ENCODE measurements at places on chromosomes 3 and 15.

- no peak for DNase-seq
These were observed 26.4 kb upstream of the LAMP3 start for GRCh38 chr3:183188895-183189462.

DNA sequence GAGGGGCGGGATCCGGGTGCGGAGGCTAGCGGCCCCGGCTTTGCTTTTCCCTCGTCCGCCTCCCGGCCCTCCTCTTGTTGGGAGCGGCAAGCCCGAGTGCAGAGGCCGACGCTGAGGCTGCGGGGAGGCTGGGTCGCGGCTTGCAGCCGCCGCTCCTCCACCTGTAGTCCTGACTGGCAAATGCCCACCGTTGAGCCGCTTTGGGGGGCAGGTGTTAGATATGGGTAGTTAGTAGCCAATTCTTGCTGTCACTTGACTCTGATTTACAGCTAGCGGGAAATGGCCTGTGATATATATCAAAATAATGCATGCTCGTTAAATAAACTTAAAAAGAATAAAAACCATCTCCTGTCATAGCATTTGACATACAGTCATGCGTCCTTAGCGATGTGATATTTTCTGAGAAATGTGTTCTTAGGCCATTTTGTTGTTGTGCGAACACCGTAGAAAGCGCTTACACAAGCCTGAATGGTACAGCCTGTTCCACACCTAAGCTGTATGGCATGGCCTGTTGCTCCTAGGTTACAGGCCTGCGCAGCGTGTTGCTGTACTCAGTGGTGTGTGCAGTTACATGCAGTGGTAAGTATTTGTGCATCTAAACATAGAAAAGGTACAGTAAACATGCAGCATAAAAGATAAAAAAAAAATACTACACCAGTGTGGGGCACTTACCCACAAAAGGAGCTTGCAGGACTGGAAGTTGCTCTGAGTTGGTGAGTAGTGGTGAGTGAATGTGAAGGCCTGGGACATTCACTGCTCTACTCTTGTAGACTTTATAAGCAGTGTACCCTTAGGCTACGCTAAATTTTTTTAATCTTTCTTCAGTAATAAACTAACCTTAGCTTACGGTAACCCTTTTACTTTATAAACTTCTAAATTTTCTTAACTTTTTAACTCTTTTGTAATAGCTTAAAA, 873 bp downstream of the CAPN7 start:
- no peak for DNase-seq

- no peak for DNase-seq
These were observed 37.4 kb upstream of the AZI2 start for GRCh38 chr3:28386049-28386448.

GRCh38 chr3:14211621-14212020, 33.0 kb downstream of the LSM3 start:
- no peak for DNase-seq

DNA sequence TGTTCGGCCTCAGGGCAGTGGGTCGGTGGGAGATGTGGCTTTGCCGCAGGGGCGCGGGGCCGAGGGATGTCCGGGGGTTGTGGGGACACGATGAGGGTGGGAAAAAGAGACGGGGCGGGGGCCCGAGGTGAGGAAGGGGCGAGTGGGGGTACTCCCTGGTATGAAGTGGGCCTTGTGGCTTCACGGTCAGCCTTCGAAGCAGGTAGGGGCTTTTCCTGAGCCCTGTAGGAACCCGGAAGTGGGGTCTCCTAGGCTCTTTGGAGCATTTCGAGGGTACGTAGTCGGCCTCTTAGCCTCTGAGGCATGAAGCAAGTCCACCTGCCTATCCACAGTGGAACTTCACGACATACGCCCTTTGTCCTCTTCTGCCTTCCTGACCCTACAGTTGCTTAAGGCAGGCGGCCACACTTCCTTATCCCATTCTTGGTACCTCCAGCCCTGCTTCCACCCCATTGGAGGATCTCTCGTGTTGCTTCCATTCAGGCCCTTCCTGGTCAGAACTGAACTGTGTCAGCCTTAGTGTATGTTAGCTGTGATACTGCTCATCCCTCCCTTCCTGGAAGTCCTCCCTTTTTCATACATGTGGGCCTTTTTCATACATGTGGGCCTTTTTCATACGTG, 389 bp downstream of the ARPC4 start:
- DNase-seq, result no peak

DNA sequence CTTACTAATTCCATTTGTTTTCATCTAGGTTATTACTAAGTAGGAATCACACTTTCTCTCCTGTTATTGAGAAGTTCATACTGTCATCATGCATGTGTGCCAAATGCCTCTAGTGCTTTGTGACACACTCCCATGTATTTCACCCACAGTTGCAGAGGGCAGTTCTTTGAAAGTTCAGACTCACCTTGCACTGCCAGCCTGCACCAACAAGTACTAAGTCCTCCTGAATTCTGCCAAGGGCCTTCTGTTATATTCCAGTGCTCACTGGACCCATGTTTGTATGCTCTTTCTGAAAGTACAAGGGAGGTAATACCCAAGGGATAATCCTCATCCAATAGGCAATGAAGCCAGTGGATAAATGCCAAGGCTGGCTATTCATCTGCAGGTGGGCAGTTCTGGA, 136.6 kb upstream of the ARPP21 start:
- DNase-seq, result no peak

- no peak for DNase-seq
These were observed 48.8 kb downstream of the WWTR1 start for GRCh38 chr3:149608987-149609386.

DNA sequence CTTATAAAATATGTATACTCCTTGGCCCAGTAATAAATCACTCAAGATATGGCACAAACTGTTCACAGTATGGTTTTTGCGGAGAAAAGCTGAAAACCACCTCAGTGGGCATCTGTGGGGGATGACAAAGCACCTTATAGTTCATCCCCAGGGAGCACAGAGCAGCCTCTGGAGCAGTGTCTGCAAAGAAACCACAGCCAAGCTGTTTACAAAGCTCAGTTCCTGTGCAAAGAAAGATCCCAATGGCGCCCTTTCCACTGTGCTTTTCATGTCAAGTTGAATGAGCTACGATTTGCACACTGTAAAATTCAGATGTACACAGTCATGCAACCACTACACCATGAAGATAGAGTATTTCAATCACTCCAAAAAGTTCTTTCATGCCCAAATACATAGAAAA, 2.5 kb upstream of the EFCC1 start:
- DNase-seq, result no peak

- no peak for DNase-seq
These were observed 133.8 kb upstream of the RARB start for GRCh38 chr3:25294169-25294805.

- no peak for DNase-seq
These were observed 27.4 kb downstream of the SRGAP3 start for GRCh38 chr3:9222049-9222448.

DNA sequence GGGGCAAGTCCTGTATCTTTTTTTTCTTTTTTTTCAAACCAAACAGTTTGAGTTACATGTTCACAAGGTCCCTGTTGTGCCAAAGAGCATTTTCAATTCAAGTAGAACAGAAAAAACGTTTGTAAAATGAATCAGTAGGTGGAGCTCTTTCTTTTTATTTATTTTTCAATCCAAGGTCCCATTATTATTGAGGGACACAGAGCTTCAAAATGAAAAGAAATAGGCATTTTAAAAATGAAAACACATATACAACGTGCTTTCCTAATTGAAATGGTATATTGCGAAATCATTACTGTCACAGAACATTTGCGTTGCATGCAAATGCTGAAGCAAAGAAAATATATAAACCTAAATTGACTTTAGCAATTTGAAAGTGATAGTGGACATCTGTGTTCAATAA, 711.0 kb downstream of the MECOM start:
- DNase-seq, result no peak

- no peak for DNase-seq
These were observed 1.5 kb downstream of the RAB7A start for GRCh38 chr3:128727485-128727884.

DNA sequence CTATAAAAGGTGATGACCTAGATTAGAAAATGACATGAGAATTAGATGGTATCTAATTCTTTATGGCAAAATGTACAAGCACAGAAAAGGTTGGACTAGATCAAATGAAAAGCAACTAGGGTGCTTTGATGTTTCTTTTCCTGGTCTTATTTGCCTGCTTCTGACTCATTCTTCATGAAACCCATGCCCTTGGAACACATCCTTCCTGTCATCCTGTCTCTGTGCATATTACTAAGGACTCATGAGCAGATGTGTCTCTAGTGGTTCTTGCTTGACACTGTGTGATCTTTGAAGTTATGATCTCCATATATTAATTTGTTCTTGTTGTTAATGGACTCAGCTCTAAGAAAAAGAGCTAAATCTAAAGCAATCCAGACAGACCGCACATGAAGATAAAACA, 314.0 kb downstream of the ERC2 start:
- DNase-seq, result no peak

DNA sequence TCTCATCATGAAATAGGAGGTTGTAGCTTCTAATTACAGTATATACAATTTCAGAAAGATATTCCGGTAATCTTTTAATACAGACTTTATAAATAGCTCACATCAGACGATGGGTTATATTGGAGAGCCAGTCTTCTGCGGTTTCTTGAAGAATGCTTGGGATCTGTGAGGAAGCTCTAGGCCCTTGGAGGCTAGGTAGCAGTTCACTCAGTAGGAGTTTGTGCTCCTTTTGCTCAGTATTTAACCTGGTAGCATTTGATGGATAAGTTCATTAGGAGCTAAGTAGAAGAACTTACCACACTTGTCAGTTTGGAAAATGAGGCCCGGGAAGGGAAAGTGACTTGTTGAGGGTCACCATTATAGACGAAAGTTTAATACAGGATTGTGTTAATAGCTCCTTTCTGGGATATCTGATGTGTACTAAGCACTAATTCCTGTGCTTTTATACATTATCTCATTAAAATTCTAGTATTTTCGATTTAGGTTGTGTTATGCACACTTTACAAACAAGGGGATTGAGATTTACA, 2.8 kb downstream of the FNDC3B start:
- DNase-seq, result peak; percentile 40

- DNase-seq, result no peak
These were observed 3.5 kb downstream of the CSK start for GRCh38 chr15:74785194-74786032.

GRCh38 chr15:34133511-34133910, 31.6 kb downstream of the PGBD4 start:
- DNase-seq, result no peak

- no peak for DNase-seq
These were observed 15.8 kb upstream of the GRM2 start for GRCh38 chr3:51691021-51691420.

GRCh38 chr3:71584394-71585011, 975 bp upstream of the FOXP1 start:
- DNase-seq, result peak; percentile 50

GRCh38 chr3:59606638-59607266, 556.9 kb upstream of the CFAP20DC start:
- no peak for DNase-seq

GRCh38 chr3:170811515-170811914, 58.5 kb downstream of the RPL22L1 start:
- DNase-seq, result no peak

DNA sequence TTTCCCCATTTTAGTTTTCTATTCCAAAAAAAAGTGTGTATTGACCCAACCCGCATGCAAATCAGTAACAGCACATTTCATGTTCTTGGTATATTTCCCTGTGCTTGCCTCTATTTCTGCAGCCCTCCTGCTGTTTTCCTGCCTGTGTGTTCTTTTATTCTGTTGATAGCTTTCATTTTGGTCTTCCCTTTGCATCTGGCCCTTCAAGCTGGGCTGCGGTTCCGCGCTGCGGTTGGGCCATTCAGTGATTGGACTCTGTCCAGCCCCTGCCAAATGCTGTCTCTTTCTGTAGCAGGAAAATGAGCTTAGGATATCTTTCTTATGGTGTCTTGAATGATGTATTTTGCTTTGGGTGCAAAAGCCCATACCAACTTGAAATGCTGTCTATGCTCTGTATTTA, 49.9 kb downstream of the ZNF621 start:
- DNase-seq, result no peak

DNA sequence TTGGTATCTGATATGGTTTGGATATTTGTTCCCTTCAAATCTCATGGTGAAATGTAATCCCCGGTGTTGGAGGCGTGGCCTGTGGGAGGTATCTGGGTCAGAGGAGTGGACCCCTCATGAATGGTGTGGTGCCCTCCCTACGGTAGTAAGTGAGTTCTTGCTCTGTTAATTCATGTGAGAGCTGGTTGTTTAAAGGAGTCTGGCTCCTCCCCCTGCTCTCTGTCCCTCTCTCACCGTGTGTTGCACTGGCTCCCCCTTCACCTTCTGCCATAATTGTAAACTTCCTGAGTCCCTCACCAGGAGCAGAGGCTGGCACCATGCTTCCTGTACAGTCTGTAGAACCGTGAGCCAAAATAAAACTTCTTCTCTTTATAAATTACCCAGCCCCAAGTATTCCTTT, 246.9 kb upstream of the AGTR1 start:
- DNase-seq, result no peak

- no peak for DNase-seq
These were observed 37.0 kb downstream of the MITF start for GRCh38 chr3:69776289-69776688.

- DNase-seq, result no peak
These were observed 367.5 kb downstream of the ROBO2 start for GRCh38 chr3:77407441-77407840.

- DNase-seq, result no peak
These were observed 31.5 kb downstream of the ABHD2 start for GRCh38 chr15:89119489-89120478.

GRCh38 chr3:151796105-151796680, 17.7 kb upstream of the AADAC start:
- DNase-seq, result no peak

DNA sequence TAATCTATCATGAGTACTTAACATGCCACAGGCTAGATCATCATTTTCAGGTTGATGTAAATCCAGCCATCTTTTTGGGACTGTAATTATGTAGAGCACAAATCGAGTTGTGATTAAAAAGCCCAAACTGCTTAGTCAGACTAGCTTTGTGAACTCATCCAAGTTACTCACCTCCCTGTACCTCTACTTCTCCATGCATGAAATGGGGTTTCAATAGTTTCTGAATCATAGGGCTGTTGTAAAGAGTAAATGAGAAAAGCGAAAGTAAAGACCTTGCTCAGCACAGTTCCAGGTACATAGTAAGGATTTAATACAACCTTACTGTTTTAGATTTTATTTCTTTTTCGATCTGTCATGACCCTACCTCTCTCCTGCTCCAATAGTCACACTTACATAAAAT, 85.6 kb upstream of the GAP43 start:
- no peak for DNase-seq

DNA sequence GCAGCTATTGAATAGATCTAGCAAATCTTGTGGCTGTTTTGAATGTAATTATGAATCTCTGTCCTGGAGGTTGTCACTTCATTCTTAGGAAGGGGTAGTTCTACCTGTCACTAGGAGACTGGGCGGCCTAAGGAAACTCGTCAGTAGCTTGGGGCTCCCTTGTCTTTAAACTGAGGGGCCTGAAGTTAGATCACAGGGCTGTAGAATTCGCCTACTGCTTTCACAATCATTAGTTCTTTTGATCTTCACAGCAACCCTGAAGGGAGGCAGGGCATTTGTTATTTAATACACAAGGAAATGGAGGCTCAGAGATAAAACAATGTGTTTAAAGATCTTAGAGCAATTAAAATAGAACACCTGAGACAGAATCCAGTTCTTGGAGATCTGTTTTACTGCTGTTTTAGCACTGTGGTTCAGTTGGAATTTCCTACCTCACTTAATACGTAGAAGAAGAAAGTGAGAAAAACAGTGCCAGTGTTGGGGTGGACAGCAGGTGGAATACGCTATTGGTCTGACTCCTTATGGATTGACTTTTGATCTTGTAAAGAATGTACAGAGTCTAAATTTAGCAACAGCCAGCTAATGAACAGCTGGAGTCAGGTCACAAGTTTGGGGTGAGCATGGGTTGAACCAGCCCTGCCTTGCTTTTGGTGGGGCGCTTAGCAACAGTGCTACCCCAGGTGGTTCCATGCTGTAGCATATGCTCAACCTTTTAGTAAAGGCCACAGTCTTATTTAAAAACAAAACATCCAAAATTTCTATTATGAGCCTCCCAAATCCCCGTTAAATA, 71.4 kb upstream of the BHLHE40 start:
- no peak for DNase-seq
